ENCODE measurements at places on chromosomes 5 and 9.

DNA sequence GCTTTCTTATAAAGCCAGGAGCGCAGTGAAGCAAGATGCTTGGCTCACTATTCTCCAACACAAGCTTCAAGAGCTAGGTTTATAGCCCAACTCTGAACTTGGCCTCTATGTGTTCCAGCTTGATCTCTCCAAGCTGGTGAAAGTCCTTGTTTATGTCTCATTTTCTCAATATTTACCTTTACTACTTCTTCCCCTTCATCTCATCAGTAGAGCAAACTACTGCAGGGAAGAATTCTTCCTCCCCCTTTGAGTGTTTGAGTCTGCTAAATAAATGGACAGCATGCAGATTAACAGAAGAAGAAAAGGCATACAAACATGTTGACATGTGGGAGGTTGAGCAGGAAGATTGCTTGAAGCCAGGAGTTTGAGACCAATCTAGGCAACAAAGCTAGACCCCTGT is 460.7 kb downstream of the ZNF608 start:
- no peak for DNase-seq

- no peak for DNase-seq
These were observed 889.4 kb upstream of the SEMA6A start for GRCh38 chr5:117463881-117464570.

- no peak for DNase-seq
These were observed 33.9 kb upstream of the F2RL2 start for GRCh38 chr5:76657091-76657490.

DNA sequence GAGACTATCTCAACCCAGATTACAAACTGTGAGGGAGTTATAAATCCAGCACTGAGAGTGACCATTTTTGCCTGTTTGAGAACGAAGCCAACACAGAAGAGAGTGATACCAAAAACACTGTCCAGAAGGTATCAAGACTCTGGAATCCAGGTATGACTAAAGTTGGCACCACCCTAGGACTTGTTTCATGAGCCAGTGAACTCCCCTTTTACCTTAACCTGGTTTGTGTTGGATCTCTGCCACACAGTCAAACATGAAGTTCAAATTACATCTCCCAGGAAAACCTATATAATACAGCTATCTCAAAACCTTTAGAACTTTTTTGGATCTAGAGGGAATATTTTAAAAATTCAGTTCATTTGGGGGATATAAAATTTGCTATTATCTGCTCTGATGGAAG is 11.4 kb downstream of the ZBTB5 start:
- no peak for DNase-seq

GRCh38 chr9:87644659-87645058 is 81.3 kb upstream of the CTSL start:
- no peak for DNase-seq

DNA sequence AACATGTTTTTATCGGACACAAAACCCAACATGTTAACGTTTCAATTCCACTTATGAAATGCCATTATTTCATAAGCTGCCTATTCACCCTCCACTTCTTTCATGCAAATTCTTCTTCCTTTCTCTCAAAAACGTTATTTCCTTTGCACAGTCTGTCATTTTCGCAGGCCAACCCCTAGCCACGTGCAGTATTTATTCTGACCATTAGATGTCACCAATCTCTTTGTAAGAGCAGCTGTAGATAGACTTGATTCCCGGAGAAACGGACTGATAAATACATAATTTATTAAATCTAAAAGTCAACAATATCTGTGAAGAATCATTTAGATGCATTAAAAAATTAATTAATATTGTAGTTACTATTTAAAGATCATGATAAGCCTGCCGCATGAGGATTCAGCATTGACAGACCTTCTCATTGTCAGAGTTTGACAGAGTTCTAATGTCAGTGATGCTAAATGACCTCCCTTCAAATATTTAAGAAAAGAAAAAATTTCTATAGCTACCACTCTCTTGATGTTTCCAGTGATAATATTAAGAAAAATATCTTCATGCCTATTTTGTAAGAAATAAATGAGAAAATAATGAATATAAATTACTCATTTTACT is 933.6 kb downstream of the CDH12 start:
- no peak for DNase-seq

DNA sequence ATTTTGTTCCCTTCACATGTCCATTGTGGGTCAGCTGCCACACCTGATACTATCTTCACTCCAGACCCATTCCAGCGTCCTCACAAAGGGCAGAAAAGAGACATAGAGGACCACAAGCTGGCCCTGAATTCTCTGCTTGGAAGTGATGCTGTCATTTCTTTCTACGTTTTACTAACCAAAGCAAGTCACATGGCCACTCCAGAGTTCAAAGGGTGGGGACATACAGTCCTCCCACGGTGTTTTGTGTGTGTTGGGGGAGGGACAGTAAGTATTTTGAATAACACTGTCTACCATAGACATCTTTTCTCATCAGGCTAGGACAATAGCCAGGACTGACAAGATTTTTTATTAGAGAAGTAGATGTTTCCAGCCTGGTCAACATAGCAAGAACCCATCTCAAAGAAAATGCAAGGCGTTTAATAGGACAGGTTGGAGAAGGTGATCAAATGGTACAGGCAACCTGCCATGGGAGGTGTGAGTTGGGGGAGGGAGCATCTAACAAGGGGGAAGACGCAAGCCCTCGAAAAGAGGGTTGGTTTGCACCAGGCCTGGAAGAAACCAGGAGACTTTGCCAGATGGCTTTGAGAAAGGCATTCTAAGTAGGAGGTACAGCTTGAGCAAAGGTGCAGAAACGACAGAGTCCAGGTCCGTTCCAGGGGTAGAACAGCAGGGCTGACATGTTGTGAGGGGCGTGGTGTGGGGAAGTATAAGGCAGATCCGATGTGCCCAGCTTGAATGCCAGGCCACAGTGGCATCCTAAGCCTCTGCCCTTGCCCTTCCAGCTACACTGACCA is 11.3 kb upstream of the GLIPR2 start:
- no peak for DNase-seq

- DNase-seq: no peak
These were observed 22.1 kb downstream of the MRRF start for GRCh38 chr9:122286764-122287163.

DNA sequence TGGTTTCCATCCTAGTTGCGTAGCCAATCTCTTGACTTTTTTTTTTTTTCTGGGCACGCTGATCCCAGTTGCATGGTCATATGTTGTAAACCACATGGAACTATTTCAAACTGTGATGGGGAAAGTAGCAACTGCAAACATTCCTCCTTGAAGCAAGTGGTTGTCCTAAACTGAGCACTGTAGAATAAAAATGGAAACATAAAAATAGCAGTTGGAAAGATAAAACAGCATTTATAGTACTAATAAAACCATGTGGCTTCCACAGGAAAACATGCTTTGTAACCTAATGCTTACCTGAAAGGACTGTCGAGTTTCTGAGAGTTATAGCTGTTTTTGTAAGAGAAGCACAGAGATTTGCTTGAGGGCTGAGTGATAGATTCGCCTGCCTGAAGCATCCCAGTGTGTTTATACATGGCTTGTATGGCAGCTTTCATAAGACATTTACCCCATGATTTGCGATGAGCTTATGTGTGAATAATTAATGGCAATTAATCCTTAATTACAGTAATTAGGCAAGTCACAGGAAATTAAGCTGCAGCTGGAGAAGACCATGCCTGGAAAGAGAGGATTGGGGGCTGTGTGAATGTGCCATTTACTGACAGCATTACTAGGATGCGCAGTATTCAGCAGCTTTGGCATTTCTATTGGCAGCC is 136.5 kb downstream of the PBX3 start:
- DNase-seq: no peak

GRCh38 chr5:172769616-172770373 is 1.2 kb downstream of the DUSP1 start:
- DNase-seq: no peak

DNA sequence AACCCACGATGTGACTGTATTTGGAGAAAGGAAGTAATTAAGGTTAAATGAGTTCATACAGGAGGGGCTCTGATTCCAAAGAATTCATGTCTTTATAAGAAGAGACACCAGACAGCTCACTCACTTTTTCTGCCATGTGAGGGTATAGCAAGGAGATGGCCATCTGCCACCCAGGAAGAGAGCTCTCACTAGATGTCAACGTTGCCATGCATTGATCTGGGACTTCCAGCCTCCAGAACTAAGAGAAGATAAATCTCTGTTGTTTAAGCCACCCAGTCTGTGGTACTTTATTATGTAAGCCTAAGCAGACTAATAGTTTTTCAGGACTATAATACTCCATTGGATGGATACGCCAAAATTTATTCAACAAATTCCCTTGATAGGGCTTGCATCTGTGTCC is 89.8 kb upstream of the RAD23B start:
- DNase-seq: no peak

- no peak for DNase-seq
These were observed 159.5 kb downstream of the RAPGEF6 start for GRCh38 chr5:131475541-131475941.

GRCh38 chr5:131536211-131536826 is 98.7 kb downstream of the RAPGEF6 start:
- no peak for DNase-seq

DNA sequence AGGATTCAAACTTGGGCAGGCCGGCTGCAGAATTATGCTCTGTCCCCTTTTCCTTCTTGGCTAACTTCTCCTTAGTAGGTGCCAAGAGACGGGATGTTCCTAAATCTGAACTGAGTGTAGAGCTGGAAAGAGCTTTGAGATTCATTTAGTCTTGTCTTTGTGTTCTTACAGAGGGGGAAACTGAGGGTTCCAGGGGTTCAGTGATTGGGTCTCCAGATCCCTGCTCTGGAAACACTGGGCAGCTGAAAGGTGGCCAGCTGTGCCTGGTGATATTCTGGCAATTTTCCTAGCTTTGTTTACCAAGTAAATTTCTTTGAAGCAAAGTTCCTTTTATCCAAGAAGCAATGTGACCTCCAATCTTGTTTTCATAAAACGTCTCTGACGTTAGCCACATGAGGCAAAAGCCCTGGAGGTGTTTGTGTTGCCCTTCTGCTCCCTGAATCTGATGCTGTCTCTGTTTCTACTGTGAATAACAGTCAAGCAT is 288.7 kb downstream of the ZSWIM6 start:
- no peak for DNase-seq

- DNase-seq: no peak
These were observed 236.3 kb downstream of the CSNK1G3 start for GRCh38 chr5:123748239-123748638.

DNA sequence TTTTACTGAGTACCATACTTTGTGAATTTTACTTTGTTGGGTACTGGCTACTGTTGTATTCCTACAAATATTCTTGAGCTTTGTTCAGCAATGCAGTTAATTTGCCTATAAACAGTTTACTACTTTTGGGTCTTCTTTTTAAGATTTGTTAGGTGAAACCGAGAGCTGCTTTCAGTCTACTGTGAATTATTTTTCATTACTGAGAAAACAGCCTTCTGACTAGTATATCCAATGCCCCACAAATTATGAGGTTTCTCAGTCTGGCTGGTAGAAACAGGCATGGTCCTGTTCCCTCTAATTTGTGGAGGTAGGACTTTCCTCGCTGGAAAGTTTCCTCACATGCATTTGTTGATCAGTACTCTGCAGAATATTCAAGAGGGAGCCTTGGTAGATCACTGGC is 392.0 kb downstream of the ZSWIM6 start:
- DNase-seq: no peak

DNA sequence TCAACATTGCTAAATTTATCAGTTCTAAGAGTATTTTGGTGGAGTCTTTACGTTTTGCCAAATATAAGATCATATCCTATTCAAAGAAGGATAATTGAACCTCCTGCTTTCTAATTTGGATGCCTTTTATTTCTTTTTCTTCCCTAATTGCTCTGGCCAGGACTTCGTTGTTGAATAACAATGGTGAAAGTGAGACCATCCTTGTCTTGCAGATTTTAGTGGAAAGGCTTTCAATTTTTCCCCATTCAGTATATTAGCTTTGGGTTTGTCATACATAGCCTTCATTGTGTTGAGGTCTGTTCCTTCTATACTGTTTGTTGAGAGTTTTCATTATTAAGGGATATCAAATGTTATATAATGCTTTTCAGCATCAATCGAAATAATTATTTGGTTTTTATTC is 1974.2 kb upstream of the ACO1 start:
- DNase-seq: no peak

- DNase-seq: no peak
These were observed 70.0 kb downstream of the AMBP start for GRCh38 chr9:114007991-114008666.

- DNase-seq: no peak
These were observed 1.6 kb upstream of the TPM2 start for GRCh38 chr9:35691334-35691650.

DNA sequence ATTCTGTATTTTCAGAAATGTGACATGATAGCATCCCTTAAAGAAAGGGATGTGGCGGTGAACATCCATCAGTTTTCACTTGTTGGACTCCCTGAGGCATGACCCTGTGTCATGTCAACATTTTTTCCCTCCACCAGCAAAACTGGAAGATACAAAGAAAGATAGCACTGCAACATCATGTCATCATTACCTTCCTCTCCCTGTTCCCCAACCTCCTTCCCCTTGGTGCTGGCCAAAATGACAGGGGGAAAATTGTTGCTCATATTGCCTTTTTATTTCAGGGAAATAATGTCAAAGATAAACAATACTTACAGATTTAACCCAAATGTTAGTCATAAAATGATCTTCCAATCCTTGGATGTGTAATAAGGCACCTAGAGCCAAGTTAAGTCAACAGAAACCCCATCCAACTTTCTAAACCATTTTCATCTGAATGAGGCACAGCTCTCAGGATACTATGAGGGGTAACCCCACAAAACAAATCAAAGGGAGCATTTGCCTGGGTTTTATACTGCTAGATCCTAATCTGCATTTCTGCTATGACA is 644.3 kb downstream of the ACTL7B start:
- no peak for DNase-seq

DNA sequence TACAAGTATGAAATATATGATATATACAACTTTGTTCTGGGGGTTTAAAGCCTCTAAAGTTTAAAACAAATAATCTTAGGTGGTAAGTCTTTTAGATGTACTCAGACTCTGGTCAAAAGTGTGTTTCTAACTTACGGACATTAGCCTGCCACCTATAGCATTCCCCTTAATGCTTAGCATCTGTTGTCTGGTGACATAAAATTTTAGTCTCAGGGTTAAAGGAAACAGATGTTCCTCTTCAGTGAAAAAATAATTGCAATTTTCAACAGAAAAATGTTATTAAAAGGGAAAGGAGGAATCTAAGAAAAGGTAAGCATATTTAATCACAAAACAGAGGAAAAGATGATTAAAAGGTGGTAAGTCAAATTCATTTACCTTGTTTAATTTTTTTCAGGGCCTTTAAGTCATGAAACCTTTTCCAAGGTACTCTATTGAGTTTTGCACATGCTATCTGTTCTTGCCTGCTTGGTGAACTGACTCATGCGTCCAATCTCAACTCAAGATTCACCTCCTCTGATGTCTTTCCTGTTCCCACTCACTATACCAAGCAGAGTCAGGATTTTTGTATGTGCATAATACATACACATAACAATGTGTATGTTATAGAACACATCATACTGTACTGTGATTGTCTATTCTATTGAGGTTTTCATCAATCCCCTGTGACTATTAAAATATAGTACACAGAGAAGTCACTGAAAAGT is 7.9 kb downstream of the TMEM167A start:
- DNase-seq: no peak

GRCh38 chr9:104879555-104880309 is 48.2 kb downstream of the ABCA1 start:
- no peak for DNase-seq

Data from activated CD4-positive, alpha-beta T cell treated with anti-CD3 and anti-CD28 coated beads for 24 hours (primary cell).